ENCODE measurements at places on chromosomes 11 and 22. TPM values are rescaled to one million over a fixed set of nuclear protein-coding genes. Genes with fewer than 3 reads are reported as not detected.
A peak's percentile ranks its signal among the peaks of the same experiment; 100 is the strongest.

DNA sequence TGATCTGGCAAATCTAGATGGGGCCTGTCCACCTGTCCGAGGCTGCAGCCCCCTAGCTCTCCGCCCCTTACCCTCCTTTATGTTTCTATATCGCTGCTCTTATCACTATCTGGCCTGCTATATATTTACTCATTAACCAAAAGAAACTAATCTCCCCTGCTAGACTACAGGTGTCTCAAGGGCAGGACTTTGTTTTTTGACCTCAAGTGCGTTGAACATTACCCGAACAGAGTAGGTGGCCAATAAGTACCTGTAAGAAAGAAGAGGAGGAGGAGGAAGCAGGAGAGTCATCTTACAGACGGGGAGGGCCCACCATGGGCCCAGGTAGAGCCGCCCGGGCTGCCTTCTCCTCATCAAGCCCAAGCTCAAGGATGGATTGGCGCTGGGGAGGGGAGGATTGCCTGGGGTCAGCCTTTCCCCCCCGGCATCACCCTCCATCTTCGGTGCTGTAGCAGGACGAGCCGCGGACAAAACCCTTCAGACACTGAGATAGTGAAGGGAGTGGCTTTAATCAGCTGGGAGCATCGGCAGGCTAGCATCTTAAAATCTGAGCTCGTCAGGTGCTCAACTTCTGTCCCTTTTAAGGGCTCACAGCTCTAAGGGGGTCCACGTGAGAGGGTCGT is 1.2 kb upstream of the P2RY6 start:
- no peak overlapping the region for H3K27ac ChIP-seq
- H3K4me3 ChIP-seq: no peak overlapping the region
- no peak for DNase-seq
- no peaks in the 10 kb centered on the region for H3K36me3 ChIP-seq

DNA sequence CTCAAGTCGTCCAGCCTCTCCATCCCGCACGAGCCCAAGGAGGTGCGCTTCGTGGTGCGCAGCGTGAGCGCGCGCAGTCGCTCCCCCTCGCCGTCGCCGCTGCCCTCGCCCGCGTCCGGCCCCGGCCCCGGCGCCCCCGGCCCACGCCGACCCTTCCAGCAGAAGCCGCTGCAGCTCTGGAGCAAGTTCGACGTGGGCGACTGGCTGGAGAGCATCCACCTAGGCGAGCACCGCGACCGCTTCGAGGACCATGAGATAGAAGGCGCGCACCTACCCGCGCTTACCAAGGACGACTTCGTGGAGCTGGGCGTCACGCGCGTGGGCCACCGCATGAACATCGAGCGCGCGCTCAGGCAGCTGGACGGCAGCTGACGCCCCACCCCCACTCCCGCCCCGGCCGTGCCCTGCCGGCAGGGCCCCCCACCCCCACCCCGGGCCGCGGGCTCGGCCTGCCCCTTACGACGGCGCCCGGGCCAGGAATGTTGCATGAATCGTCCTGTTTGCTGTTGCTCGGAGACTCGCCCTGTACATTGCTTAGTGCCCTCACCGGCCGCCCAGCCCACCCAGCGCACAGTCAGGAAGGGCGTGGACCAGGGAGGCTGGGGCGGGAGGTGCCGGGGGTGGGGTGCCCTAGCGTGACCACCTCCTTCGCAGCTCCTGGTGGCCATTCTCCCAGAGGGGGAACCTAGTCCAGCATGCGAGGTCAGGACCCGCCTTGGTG is 6.9 kb upstream of the ACR start:
- no peaks in the 10 kb centered on the region for H3K36me3 ChIP-seq
- peaks cover 5% of the 10 kb centered on the region for H3K27me3 ChIP-seq
- DNase-seq: peak; percentile 20

DNA sequence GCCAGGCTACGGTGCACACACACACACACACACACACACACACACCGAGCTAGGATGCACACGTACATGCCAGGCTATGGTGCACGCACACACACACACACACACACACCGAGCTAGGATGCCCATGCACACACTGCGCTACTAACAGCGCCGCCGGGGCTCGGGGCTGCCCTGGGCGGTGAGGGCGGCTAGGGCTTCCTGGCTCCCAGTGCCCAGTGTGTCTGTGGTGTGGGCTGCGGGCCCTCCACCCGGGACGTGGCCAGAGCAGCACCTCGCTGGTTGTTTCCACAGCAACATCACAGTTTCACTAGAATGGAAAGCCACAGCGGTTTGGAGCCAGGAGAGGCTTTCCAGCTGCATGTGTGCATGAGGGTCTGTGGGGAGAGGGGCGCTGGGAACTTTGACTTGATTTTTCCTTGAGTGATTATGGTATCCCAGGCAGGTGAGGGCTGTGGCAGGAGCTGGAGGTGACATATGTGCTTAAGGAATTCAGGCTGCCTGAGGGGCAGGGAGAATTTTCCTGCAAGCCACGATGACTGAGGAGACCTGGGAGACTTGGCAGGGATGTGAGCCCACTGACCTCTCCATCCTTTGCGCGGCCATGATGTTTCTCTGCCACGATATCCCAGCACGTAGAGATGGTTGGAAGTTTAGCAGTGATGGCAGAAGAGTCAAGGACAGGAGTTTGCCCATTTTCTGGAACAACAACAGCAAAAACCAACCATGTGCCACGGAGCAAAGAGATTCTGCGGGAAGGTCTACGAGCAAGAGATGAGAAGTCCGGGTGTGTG is 195.9 kb downstream of the SNX19 start:
- no peaks in the 10 kb centered on the region for H3K27me3 ChIP-seq
- no peak for DNase-seq
- H3K4me3 ChIP-seq: no peak overlapping the region

The MMP8 gene
- total RNA-seq: not detected

DNA sequence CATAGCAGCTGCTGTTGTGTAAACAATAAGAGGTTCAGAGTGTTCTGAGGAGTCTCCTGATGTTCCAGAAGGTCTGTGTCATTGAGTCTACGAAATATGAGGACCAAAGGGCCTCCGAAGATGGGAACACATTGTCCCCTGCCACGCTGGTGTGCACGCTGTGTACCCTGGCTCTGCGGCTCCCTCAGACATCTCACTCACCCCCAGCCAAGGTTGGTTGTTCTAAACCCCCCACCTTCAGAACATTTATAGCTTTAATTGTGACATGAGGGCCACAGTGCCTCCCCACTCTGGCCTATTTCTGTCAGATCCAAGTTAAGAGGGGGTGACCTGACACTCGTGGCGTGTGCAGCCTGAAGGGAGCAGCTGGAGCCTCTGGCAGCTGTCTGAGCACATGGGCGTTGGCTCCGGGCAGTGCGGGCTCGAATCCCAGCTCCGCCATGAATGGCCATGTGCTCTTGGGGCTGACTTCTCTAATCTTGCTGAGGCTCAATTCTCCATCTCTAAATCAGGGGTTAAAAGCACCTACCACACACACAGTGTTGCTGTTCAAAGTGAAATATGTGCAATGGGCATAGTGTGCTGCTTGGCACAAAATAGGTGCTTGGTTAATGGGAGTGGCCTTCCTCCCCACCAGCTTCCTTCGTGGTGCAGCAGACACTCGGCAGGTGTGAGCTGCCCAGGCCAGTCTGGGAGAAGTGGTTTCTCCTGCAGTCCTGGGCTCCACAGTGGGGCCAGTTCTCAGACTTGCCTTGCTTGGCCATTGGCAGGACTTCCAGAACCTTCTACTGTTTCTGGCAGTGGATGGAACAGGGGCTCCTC is 39.7 kb upstream of the MICAL2 start:
- no peak overlapping the region for H3K27ac ChIP-seq
- H3K4me3 ChIP-seq: no peak overlapping the region
- H3K27me3 ChIP-seq: no peaks in the 10 kb centered on the region
- DNase-seq: no peak
- no peaks in the 10 kb centered on the region for H3K36me3 ChIP-seq

DNA sequence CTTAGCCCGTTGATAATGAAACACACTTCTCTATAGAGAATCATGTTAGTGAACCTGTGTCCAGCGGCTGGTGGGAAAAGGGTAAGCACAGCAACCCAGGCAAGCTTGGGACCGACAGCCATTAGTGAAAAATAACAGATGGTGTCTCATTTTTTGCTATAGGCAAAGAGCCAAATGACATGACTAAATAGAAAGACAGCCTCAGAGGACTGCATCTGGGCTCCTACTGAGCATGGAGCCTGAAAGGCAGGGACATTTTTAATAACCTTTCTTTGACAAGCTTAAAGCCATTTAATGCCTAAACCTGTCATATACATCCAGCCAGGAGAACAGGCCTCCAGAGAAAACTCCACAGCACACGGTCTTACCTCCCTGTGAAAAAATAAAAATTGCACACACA is 67.0 kb downstream of the FANCF start:
- no peaks in the 10 kb centered on the region for H3K4me1 ChIP-seq
- no peaks in the 10 kb centered on the region for H3K27me3 ChIP-seq
- no peaks in the 10 kb centered on the region for H3K36me3 ChIP-seq

The HOATZ gene
- total RNA-seq: not detected

The PIH1D2 gene
- total RNA-seq: 1.3 TPM

- no peak overlapping the region for H3K27ac ChIP-seq
- no peaks in the 10 kb centered on the region for H3K27me3 ChIP-seq
- no peaks in the 10 kb centered on the region for H3K4me1 ChIP-seq
- no peak overlapping the region for H3K4me3 ChIP-seq
- no peak for DNase-seq
Measured at GRCh38 chr11:28296426-28296825, 188.2 kb downstream of the METTL15 start.

GRCh38 chr11:59436169-59436568 is at the start of gene OR5A1:
TSS of gene OR5A1 (plus strand) at chr11:59436469. CDS start at chr11:59443169, 6,700 bp downstream.
- H3K36me3 ChIP-seq: no peaks in the 10 kb centered on the region
- no peak within 1 kb of the TSS for H3K4me3 ChIP-seq
- no peak within 1 kb of the TSS for H3K27ac ChIP-seq
- H3K27me3 ChIP-seq: no peaks in the 10 kb centered on the region

DNA sequence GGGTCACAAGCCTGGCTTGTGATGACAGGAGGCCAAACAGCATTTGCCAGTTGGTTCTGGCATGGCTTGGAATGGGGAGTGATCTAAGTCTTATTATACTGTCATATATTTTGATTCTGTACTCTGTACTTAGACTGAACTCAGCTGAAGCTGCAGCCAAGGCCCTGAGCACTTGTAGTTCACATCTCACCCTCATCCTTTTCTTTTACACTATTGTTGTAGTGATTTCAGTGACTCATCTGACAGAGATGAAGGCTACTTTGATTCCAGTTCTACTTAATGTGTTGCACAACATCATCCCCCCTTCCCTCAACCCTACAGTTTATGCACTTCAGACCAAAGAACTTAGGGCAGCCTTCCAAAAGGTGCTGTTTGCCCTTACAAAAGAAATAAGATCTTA is 843 bp downstream of the OR56B1 start:
- H3K27me3 ChIP-seq: no peaks in the 10 kb centered on the region
- no peaks in the 10 kb centered on the region for H3K36me3 ChIP-seq
- H3K27ac ChIP-seq: no peak overlapping the region
- no peak for DNase-seq
- no peak overlapping the region for H3K4me3 ChIP-seq

- H3K27ac ChIP-seq: no peak overlapping the region
- no peak overlapping the region for H3K4me3 ChIP-seq
- H3K27me3 ChIP-seq: no peaks in the 10 kb centered on the region
Measured at GRCh38 chr22:49211176-49211575, 616.5 kb downstream of the BRD1 start.

The MUC6 gene
- total RNA-seq: 101 TPM

The C22orf15 gene
- not detected for total RNA-seq

All from body of pancreas (tissue), 4 donors.